Ureter (tissue), 1 donor: ENCODE measurements at places on chromosomes 6 and 20. TPM values are rescaled to one million over a fixed set of nuclear protein-coding genes. Genes with fewer than 3 reads are reported as not detected.

ZKSCAN4 gene
- total RNA-seq: 6.2 TPM

DNA sequence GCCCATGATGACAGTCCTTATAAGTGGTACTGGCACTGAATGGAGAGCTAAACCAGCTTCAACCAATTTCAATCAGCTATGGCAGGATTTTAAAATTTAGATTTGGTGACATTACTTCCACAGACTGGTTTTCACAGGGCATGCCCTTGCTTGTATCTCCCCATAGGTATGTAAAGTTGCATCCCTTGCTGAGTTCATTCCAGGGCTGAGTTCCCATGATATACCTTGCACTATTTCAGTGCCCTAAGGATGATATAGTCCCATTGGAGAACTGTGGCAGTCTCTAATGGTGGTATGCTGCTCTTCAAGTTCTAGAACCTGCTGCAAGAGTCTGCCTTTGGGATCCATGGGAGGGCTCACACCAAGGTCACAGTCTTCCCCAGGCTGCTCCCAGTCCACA is 232.7 kb upstream of the MOCS1 start:
- DNase-seq: no peak

DNA sequence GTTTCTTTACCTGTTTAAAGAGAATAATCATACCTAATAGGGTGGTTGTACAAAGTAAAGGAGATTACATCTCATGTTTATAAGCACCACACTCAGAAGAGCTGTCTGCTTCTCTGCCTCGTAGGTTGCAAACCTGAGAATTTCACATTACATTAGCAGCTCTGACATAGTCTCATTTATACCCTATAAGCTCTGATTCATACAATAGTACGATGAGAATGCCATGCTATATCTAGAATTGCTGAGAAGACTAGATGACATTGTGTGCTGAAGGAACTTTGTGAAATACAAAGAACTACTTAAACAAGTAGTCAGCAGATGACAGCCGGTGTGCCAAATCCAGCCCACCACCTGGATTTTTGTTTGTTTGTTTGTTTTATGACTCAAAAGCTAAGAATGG is 121.2 kb downstream of the ADAT2 start:
- DNase-seq: no peak

GRCh38 chr6:28897369-28897745 is 26.4 kb downstream of the TRIM27 start:
- DNase-seq: no peak

- no peak for DNase-seq
These were observed 89.8 kb upstream of the PHACTR3 start for GRCh38 chr20:59514554-59514953.
